ENCODE measurements at places on chromosomes 6 and 20.

DNA sequence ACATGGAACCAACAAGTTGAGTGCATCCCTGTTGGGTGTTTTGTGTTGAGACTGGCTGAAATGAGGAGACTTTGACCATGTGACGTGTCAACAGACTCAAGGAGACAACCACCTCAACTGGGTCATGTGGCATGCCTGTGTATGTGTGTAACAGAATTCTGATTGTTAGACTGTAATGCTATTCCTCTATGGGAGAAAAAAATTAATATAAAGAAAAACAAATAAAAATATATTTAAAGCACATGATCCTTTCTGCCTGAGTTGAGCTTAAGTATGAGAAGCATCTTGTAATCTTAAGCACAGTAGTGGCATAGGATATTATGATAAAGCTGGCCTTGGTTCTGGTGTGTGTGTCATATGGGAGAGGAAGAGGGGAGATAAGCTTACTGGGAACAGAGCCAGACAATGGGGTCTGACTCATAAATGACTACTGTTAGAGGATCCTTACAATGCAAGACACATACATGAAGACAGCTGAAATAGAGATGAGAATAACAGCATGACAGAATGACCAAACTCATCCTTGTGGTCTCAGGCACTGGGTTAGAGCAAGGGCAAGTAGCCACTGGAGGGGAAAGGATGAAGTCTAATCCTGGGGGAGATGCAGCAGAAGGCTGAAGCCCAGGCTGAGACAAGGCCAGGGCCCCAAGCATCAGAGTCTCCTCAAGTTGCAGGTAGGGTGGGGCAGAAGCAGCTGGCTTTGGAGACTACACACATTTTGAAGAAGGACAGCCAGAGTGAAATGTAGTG lies 9.2 kb downstream of the TP53INP2 start:
- DNase-seq: no peak

DNA sequence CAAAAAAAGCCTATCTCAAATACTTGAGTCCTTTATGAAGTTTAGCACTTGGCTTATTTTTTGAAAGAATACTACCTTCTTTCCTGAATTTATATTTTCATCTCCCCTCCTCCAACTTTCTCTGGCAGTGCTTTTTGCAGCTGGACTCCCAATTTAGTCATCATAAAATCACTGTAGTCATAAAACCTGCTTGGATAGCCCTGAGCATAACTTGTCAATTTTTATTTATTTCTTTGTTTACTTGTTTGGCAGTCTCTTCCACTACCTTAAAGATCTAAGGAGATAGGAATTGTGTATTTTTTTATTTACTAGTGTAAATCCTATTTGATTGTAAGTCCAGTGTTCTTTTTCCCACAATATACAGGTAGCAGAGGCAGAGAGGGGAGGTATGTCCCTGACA lies 11.2 kb upstream of the EDN1 start:
- DNase-seq: no peak

DNA sequence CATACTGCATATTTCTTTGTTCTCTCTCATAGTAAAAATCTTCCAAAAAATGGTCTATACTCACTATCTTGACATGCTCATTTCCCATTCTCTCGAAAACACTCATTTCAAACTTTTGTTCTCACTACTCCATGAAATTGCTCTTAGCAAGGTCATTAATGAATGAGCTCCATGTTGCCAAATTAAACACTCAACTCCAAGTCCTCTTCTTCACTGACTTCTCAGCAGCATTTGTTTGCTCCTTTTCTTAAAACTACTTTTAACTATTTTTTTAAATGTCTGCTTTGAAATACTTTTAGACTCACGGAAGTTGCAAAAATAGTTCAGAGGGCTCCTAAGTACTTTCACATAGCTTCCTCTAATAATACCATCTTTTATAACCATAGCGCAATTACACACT lies 274.0 kb upstream of the PREP start:
- no peak for DNase-seq

GRCh38 chr6:145842693-145843546 lies 28.3 kb upstream of the FBXO30 start:
- DNase-seq: no peak

- no peak for DNase-seq
Observed at GRCh38 chr20:38123021-38123587, 42.0 kb downstream of the TGM2 start.

DNA sequence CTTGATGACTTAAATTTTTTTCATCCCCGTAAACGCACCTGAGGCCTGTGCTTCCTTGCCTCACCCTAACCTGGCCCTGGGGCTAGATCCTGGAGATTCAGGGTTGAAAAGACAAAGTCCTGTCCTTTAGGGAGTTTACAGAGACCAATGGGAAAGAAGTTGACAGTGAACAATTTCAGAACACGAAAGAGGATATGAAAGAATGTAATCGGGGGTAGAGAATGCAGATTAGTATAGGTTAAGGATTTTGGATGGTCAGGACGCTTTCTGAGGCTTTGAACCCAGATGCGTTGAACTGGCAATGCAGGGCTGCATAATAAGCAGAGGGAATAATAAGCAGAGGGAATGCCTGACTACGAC lies 1.7 kb upstream of the FBXO5 start:
- no peak for DNase-seq

DNA sequence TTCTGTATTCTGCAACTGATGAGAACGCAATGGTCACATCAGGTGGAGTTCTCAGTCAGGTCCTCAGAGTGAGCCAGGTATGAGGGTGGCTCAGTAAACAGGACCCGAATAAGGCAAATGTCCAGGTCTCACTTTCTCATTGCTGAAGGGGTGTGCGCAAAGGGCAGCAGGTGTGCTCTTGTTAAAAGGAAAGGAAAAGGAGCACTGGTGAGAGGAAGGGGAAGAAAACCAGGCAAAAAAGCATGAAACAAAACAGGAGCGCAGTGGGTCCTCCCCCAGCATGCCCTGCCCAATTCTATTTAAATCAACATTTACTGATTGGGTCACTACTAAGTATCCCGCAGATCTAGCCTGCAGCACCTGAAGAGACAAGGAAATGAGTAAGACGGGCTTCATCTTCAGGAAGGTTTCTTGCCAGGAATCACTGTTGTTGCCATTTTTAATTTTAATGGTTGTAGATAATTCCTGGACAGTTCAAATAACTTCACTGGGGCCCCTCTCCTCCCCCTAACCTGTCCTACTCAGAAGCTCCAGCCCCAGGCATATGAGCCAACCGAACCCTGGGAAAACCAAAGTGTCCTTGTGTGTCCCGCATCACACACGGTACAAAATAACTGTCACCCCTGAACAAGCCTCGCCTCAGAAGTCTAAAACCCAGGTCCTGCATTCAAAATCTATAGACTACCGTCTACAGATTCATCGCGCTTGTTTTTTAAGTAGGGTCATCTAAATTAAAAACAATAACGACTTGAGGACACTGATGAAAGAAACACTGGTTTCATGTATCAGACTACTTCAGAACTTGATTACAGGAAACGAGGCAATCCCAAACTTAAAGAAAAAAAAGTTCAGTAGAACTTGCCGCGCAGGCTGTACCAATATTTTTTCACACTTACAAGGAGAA lies 980 bp downstream of the MBOAT1 start:
- no peak for DNase-seq

- peak; percentile 53 for DNase-seq
Observed at GRCh38 chr20:56440346-56441007, 27.9 kb upstream of the RTF2 start.

DNA sequence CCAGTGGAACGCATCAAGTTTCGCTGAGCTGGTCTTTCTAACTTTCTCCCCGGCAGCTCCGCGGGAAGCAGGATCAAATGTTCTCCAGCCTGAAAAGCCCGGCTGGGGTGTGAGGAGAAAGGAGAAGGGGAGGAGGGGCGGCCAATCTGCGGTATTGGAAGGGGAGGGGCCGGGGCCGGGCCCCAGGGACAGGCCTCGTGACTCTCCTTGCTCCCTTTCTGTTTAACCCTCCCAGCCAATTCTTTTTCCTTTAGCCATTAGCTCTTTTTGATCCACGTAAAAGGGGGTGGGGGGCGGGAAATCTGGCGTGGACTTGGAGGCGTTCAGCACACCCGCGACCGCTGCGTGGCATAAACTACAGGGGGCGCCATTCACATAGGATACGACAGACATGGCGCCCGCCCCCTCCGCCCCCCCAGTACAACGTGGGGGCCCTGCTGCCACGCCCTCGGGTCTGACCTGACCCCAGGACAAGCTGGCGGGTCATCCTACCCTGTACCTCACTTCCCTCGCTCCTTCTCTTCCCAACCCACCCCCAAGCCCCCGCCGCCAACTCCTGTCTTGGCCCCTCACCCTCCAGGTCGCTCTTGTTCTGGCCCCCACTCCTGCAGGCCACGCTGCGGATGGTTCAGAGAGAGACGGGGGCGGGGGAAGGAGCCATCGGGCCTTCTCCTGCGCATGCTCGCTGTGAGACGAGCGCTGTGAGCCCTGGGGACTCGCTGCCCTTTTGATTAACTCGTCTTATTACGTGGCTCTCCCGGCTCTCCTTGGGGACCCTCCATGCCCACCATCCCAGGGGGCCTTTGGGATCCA lies 7.8 kb upstream of the MDGA1 start:
- peak; percentile 45 for DNase-seq

- no peak for DNase-seq
Observed at GRCh38 chr20:46631212-46631869, 19.9 kb downstream of the SLC13A3 start.

GRCh38 chr6:116369540-116369939 lies 1.2 kb upstream of the DSE start:
- DNase-seq: no peak

GRCh38 chr20:59948828-59949720 lies 8.9 kb downstream of the FAM217B start:
- no peak for DNase-seq

GRCh38 chr20:45833030-45833882 lies at the start of gene SNX21:
SNX21 (plus strand) TSS chr20:45833799; CDS start chr20:45833920, 121 bp downstream.
- no peak for DNase-seq

GRCh38 chr6:106569428-106569827 lies 59.9 kb downstream of the RTN4IP1 start:
- no peak for DNase-seq

DNA sequence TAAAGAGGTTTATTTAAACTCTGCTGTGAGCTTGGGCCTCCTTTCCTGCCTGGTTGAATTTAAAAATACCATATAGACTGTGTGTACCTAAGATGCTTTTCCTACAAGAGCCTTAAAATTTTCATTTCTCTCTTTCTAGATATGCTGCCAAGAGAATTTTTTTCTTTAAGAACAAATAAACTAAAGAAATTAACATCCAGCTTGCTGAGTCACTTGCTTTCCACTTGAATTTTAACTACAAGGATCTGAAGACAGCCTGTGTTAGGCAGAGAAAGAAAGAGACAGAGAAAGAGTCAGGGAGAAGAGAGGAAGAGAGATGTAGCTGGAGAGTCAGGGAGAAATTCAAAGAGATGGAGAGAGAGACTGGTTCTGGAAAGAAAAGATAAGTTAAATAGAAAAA lies 18.3 kb upstream of the SNAP25 start:
- no peak for DNase-seq

- DNase-seq: no peak
Observed at GRCh38 chr6:157025437-157025836, 248.3 kb downstream of the ARID1B start.

DNA sequence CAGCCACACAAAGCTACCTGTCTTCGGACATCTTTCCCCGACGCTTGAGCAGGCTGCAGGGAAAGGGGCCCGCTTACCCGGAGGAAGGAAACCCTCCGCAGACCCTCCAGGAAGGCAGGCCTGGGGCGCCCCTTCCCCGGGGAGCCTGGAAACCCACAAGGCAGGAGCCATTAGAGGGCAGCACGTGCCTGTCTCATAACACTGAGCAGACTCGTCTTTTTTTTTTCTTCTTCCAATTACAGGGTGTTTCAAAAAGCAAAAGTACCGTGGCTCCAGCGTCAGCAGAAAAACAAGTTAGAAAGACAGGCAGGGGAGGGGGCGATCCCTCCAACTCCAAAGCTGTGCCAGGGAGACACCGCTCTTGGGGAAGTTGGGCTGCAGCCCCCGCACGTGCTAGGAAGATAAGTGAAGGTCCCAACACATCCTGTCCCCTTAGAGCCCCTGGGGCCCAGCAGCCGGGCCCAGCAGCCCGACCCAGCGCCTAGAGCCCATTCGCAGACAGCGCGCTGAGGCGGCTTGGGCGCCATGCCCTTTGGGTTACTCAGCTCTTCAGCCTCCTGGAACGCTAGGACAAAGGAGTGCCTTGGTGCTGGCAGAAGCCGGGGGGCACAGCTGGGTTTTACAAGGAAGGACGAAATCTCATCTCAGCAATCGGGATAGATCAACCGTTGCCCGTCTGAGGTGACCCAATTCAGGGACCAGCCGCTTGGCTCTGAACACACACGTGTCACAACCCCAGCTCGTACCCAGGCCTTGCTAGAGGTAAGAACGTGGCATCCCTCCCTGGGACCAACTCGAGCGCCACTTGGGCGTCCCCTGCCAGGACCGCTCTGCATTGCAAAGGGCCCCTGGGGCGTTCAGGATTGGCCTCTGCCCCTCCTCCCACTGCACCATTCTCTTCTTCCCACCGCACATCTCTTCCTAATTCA lies 136.3 kb downstream of the LY86 start:
- DNase-seq: no peak

DNA sequence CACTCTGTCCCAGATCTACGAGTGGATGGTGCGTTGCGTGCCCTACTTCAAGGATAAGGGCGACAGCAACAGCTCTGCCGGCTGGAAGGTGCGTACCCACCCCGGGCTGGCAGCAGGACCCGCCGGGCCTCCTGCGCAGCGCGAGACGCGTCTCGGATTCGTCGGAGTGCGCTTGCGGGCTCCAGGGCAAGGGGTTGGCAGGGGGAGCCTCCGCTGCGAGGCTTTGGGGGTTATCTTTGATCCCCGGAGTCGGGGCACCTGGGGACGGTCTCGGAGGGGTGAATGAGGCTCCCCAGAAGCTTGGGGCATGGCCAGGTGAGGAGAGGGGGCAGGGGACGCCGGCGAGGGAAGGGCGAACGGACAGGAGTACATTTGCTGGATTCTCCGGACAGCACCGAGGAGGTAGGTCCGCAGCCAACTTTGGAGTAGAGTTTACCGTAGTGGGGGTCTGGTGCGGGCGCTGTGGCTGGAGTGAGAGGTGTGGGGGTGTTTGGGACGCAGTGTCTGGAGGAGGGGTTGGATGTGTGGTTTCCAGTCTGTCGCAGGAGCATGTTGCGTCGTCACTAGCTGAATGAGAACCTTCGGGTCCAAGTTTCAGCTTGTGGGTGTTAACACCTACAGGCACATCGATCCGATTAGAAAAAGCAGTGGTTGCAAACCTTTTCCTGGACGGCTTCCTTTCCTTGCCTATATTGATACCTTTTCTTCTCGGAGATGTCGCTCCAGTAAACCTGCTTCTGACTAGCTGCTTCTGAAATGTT lies 1.2 kb downstream of the FOXO3 start:
- DNase-seq: no peak

DNA sequence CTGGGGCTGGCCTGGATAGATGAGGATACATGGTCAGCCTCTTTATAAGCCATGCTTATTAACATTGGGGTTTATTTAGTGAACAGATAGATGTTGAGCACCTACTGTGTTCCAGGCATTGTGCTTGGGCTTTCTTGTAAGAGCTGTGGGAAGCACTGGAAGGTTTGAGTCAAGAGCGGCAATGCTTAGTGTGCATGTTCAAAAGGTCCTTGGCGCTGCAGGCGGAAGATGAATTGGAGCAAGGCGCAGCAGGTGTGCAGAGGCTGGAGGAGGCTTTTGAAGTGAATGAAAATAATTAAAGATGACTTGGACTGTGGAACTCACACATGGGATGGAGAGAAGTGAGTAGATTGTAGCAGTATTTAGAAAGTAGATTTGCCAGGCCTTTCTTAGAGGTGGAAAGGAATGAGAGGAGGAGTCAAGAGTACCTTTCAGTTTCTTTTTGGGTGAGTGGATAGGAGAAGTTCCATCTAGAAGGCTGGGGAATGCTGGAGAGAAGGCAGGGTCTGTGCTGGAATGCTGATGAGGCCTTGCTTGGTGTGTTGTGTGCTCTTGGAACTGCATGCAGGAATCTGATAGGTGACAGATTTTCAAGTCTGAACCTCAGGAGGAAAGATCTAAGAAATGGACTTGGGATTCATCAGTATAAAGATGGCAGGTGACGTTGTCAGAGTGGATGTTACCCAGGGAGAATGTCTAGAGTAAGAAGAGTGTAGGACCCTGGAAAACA lies 26.4 kb downstream of the SNX9 start:
- DNase-seq: no peak

Data from stimulated activated CD8-positive, alpha-beta memory T cell treated with anti-CD3 and anti-CD28 coated beads, Interleukin-2, amount 100 ng/mL, for 1 hour (primary cell).